ENCODE measurements at places on chromosomes 4 and X.

- peak; percentile 1 for DNase-seq
These were observed 449.8 kb downstream of the C4orf33 start for GRCh38 chr4:129545599-129546278.

- DNase-seq: no peak
These were observed 171.9 kb upstream of the RBPJ start for GRCh38 chr4:26148927-26149326.

DNA sequence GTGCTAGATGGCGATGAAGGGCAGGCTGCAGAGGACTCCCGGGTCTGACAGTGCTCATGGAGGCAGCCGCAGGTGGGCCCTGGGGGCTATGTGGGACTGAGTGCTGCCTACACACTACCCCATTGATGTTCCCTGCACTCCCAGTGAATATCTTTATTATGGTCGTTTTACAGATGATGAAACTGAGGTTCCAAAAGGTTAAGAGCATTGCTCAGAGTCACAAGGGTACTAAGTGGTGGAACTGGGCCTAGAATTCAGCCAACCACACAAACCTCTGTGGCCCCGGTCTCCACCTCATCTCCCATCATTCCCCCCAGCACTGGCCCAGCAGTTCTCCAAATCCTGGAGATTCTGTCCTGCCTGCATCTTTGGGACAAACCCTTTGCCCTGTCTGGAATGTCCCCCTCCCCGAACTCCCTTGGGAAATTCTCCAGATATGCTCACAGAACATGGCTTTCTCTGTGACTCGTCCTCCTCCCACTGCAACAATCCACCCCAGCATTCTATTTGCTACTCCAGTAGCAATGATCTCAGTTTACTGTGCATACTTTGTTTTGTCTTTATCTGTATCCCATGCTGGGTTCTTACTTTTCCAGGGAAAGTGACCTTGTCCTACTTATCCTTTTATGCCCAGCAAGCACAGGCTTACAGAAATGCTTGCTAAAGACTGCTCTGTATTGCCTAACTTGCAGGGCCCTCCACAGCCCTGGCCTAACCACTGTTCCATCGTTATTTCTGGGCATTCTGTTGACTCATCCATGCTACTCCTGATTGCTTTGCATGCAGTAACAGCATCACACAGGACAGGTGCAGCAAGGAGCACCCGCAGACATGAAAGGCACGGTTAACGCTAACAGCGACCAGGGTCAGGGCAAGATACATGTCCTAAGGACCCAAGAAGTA lies 14.0 kb downstream of the PNMA6F start:
- DNase-seq: no peak

GRCh38 chr4:181682367-181683047 lies 560.7 kb upstream of the TENM3 start:
- no peak for DNase-seq

- no peak for DNase-seq
These were observed 856 bp downstream of the SLC9B1 start for GRCh38 chr4:103018391-103019307.

DNA sequence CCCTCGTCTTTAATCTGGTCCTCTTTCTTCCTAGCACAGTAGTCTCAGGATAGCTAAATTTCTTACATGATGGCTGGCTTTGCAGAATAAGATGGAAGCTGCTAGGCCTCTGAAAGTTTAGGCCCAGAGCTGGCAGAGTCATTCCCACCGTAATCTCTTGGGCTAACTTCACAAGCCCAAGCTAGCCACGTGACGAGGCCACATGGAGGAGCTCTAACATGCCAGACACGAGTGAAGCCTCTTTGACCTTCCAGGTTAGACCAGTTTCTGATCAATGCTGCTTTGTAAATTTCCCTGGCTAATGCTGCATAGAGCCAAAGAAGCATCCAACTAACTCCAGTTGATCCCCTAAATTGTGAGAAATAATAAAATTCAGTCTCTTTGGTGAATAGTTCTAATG lies 9.5 kb upstream of the CENPE start:
- no peak for DNase-seq

GRCh38 chr4:37797374-37797773 lies 29.1 kb upstream of the PGM2 start:
- DNase-seq: no peak

DNA sequence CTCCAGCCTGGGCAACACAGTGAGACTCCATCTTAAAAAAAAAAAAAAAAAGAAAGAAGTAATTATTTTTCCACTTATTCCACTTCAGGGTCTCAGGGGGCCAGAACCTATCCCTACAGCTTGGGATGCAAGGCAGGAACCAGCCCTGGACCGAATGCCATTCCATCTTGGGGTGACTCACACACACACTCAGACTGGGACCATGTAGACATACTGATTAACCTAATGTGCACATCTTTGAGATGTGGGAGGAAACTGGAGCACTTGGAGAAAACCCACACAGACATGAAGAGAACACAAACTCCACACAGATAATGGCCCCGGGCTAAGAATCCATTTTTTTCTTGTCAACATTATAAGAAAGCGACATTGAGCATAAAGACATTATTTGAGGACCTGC lies 132.5 kb downstream of the PTTG2 start:
- DNase-seq: no peak

DNA sequence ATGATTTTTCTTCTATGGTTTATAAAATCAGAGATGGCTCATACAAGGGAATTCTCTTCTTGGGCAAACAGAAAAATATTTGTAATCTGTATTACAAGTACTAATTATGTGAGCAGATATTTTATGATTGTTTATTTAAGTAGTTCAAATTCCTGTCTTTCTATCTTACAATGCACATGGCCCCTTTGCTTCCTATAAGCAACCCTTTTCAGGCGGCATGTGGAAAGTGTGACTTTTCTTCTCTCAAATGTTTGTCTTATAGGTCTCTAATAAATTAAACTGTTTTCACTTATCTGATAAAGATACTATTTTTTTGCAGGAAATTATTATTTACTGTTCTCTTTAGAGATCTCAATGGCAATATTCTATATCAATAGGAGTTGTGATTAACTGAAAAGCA lies 259.3 kb upstream of the MAGEB18 start:
- no peak for DNase-seq

- no peak for DNase-seq
These were observed 235.8 kb downstream of the TRAM1L1 start for GRCh38 chr4:116849620-116850019.

GRCh38 chr4:29566371-29566770 lies 1153.8 kb upstream of the PCDH7 start:
- no peak for DNase-seq

DNA sequence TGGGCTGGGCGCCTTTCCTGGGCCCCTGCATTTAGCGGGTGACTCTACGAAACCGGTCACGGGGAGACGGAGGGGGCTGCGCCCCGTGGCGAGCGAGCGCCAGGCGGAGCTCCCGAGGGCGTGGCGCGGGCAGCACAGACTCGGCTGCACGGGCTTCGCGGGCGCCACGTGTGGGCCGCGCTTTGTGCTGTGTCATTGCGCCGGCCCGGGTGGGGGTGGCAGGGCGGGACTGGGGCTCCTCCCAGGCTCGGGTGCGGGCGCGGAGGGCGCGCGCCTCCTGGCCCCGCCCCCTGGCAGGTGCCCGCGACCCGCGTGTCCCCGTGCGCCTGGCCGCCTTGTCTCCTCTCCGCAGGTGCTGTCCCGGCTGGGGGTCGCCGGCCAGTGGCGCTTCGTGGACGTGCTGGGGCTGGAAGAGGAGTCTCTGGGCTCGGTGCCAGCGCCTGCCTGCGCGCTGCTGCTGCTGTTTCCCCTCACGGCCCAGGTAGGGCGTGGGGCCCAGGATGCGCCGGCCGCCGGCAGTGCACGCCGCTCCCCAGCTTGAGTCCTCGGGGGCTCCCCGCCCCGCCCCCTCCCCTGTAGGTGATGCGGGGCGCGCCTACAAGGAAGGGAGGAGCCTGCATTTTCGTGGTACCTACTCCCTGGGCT lies 651 bp downstream of the UCHL1 start:
- peak; percentile 11 for DNase-seq

- no peak for DNase-seq
These were observed 124.7 kb upstream of the CPEB2 start for GRCh38 chr4:14877246-14878225.

DNA sequence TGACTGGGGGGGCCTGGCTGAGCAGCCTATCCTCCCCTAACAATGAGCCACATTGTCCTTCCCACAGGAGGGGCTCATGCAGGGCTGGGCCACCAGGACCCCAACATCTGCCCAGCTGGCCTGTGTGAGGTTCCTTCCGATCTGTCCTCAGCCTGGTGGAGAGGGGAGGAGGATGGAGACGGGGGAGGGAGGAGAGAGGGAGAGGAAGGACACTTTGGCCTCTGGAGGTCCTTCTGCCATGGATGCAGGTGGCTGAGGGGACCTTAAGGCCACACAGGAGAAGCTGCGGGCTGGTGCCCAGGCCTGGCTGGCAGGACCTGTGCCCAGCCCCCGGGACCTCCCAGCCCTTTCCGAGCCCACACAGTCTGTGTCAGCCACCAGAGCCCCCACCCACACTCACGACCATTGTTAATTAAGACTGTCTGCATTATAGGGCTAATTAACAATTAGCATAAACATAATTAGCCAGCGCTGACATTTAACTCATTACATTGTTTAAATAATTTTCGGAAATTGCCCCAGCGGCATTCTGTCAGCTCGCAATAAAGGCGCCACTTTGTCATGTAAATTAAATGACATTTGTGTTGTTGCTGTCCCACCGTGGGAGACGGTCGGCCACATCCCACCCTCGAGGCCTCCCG lies 53.0 kb upstream of the NKX1-1 start:
- no peak for DNase-seq

DNA sequence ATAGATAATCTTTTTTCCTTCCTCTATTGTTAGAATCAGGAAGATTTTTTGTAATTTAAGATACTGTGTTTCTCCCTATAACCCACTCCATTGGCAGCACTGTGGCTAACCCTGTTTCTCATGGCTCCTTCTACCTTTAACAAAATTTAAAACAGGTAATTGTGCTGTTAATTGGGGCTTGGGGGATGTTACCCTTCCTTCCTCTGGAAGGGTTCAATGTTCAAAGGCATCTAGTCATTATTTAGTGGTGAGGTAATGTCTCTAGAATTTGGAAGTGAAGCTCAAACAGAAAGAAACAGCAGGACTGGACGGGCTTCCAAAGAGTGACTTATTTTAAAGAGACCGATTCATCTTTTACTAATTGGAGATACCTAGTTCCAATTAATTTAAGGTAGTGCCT lies 166.4 kb downstream of the TRIML1 start:
- no peak for DNase-seq

- DNase-seq: no peak
These were observed 145.9 kb downstream of the PPA2 start for GRCh38 chr4:105327956-105328355.

DNA sequence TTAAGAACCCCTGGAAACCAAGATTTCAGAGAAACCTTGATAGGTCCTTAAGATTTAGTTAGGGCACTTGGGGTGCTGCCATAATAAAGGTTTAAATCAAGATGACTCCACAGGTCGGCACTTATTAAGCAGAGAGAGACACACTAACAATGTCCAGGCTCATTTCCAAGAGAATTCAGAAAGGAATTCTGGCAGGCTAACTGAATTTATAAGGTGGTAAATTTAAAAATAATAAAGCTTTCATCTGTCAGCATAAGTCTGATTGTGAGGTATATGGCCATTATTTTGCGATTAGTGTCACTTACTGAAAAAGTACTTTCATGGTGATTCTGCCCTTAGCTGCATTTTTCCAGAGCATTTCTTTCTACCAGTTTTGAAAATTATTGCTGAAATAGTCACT lies 472.7 kb downstream of the ARAP2 start:
- no peak for DNase-seq

GRCh38 chr4:169612871-169613859 lies 782 bp upstream of the NEK1 start:
- peak; percentile 81 for DNase-seq

- DNase-seq: no peak
These were observed 20.0 kb downstream of the DCLK2 start for GRCh38 chr4:150098214-150098613.

DNA sequence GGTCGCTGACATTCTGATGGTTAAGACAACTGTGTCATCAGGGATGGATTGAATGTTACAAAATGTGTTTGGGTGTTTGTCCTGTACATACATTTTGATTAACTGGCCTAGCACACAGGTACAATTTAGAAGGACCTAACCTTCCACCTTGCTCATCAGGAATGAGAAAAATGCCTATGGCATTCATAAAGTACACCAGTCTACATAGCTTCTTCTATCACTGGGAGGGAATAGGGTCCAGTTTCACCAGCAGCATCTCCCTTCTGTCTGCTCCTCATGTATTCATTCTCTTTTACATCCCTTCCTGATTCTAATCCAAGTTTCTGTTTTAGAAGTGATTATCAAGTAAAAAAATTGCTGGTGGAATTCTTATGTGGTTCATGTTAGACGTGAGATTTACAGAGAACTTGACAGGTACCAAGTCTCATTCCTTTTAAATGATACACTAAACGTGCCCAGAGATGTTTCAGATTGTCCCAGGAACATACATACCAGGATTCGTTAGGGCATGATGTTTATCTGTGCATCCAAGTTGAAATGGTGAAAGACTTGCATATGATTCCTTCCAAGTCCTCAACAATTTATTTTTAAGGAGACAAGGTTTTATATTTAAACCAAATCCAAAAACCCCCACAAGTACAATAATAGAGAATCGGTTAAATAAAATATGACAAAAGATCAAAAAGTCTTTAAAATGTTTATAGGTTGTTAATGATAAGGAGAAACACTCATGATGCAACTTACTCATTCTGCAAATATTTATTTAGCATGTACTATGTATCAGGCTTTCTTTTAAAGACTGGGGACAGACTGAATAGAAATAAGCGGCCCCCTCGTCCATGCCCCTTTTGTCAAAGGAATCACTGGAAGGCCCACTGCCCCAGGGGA lies 359.1 kb downstream of the ZNF674 start:
- DNase-seq: no peak

DNA sequence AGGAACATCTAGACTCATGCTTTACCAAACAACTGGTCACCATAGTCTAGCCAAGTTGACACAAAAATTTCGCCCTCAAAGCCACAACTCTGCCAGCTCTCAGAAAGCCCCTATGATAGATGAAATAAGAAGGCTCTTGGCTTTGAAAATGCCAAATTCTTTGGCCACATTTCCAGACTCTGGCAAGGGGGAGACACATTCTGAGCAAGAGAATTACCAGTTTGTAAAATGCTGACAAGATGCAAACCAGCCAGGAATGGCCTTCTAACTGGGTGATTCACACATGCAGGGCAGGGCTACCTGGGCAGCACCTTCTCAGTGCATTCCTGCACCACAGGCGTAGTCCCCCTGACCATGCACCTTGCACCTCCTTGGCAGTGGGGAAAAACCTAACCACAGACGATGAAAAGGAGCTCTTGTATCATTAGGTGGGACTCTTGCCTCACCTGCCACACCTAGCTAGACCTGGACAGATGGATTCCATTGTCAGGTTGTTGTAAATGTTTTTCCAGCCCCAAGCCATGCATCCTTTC lies 77.4 kb upstream of the CPEB2 start:
- DNase-seq: no peak

- no peak for DNase-seq
These were observed 12.1 kb downstream of the GPRIN3 start for GRCh38 chr4:89295415-89295927.

- no peak for DNase-seq
These were observed 1399.1 kb upstream of the PCDH7 start for GRCh38 chr4:29320947-29321620.
